ENCODE measurements at places on chromosomes 6 and 20.

GRCh38 chr6:117783279-117783678 is 108.0 kb downstream of the NUS1 start:
- no peaks in the 10 kb centered on the region for H3K27me3 ChIP-seq
- no peaks in the 10 kb centered on the region for H3K36me3 ChIP-seq
- no peak overlapping the region for H3K4me3 ChIP-seq
- no peaks in the 10 kb centered on the region for H3K4me1 ChIP-seq

DNA sequence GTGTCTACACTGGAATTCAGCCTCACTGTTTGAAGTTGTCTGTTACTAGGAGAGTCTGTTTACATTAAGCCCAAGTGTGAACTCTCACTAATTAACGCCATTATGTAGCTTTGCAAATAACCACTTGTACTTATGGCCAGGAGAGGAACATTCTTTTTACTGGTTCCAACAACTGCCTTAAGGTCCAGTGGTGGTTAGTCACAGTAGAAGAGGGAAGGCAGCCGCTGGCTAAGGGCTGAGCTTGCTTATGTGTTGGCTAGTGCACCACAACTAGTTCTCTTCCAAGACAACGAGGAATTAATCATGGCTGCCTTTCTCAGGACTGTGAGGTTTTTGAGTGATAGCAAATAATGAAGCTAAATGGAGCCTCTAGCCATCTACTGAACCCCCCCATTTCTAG is 14.9 kb upstream of the SLC22A23 start:
- no peak for DNase-seq
- peaks cover 5% of the 10 kb centered on the region for H3K4me1 ChIP-seq
- no peaks in the 10 kb centered on the region for H3K27me3 ChIP-seq
- no peak overlapping the region for H3K4me3 ChIP-seq

- H3K36me3 ChIP-seq = no peaks in the 10 kb centered on the region
- H3K4me1 ChIP-seq = 0 out of 2 replicates have a peak, but pooled peaks cover 7% of the 10 kb centered on the region
- DNase-seq = no peak
- no peak overlapping the region for H3K4me3 ChIP-seq
- H3K27me3 ChIP-seq = no peaks in the 10 kb centered on the region
Measured at GRCh38 chr6:118808793-118809638, 84.9 kb upstream of the ASF1A start.

DNA sequence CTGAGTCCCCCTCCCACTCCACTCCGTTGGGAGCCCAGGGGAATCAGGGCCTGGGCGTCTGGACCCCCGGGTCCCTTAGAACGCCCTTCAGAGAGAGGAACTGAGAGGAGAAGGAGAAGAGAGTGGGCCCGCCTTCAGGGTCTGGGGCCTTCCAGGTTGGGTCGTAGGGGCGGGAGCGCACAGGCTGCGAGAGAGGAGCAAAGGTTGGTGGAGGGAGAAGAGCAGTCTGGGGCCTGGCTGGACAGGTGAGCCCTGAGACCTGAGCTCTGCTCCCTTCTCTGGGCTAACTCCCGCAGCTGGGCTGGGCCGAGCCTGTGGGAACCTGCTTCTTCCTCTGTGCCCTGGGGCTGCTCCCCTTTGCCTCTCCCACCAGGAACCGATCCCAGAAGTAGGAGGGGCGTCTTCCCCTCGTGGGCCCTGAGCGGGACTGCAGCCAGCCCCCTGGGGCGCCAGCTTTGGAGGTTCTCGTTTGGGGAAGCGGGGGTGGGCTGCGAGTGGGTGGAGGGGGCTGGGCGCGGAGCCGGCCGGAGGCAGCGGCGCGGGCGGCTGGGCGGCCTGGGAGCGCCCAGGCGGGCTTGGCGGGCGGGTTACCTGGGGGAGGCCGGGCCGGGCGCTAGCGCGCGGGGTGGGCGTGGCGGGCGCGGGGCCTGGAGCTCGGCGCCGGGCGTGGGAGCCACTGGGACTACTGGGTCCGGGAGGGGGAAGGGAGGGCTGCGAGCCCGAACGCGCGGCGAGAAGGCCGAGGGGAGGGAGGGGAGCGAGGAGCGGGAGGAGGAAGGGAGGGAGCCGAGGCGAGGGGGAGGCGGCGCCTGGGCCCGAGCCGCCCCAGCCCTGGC is at the start of gene DDR1:
DDR1 (plus strand) TSS at position 835 of the 836 bp plus-strand sequence. CDS start 4,211 bp downstream, outside the sequence.
- DNase-seq = peak; percentile 71
- no peaks in the 10 kb centered on the region for H3K36me3 ChIP-seq
- peak within 1 kb of the TSS; percentile 97 for H3K27ac ChIP-seq
- H3K27me3 ChIP-seq = no peaks in the 10 kb centered on the region

GRCh38 chr20:57570920-57571319 is 10.0 kb downstream of the PCK1 start:
- no peaks in the 10 kb centered on the region for H3K36me3 ChIP-seq
- no peaks in the 10 kb centered on the region for H3K27me3 ChIP-seq
- no peak overlapping the region for H3K27ac ChIP-seq
- peaks cover 6% of the 10 kb centered on the region for H3K4me1 ChIP-seq
- no peak overlapping the region for H3K4me3 ChIP-seq

- H3K27ac ChIP-seq = peak overlapping the region; percentile 14
- H3K4me3 ChIP-seq = peak overlapping the region; percentile 80
- H3K36me3 ChIP-seq = no peaks in the 10 kb centered on the region
- DNase-seq = peak; percentile 70
Measured at GRCh38 chr6:110878751-110879522, 4.4 kb downstream of the AMD1 start.

- H3K27ac ChIP-seq = no peak overlapping the region
- peaks cover 23% of the 10 kb centered on the region for H3K4me1 ChIP-seq
- H3K36me3 ChIP-seq = no peaks in the 10 kb centered on the region
- no peaks in the 10 kb centered on the region for H3K27me3 ChIP-seq
- H3K4me3 ChIP-seq = no peak overlapping the region
Measured at GRCh38 chr20:10427060-10427692, 6.8 kb downstream of the MKKS start.

- 0 out of 2 replicates have a peak, but pooled peaks cover 5% of the 10 kb centered on the region for H3K36me3 ChIP-seq
- no peak overlapping the region for H3K27ac ChIP-seq
- peaks cover under 1% of the 10 kb centered on the region for H3K4me1 ChIP-seq
- DNase-seq = no peak
- no peaks in the 10 kb centered on the region for H3K27me3 ChIP-seq
- H3K4me3 ChIP-seq = no peak overlapping the region
Measured at GRCh38 chr6:146551545-146551944, 7.9 kb downstream of the RAB32 start.

DNA sequence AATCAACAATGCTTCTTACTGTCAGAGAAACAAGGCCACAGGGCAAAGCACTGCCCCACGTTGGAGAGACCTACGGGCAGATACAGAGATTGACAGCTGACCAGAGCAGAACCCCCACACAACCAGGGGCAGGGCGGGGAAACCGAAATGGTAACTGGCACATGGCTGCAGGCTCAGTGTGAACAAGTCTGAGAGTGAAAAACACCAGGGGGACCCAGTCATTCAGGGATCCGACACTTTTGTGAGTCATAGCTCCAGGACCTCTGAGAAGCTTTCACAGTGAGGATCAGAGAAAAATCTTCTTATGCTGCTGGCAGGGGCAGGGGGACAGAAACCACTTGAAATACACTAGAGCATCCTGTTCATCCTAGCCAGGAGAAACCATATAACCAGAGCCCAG is 254.2 kb downstream of the C6orf118 start:
- no peak overlapping the region for H3K4me3 ChIP-seq
- no peaks in the 10 kb centered on the region for H3K4me1 ChIP-seq
- DNase-seq = no peak

DNA sequence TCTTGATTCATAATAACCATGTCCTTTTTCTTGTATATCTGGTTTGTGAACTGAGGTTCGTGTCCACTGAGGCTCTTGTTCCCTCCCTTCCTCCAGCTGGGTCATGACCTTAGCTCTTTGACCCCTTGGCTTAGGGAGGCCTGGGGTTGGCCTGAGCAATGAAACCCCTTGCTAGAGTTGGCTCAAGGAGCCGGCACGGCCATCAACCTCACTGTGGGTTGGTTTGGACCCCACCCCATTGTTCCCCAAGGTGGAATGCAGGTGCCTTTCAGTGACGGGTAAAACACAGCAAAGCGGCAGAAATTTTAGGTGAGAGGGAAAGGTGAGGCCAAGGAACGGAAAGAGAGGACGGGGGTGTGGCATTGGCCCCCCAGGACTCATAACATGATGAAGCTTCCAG is 44.5 kb upstream of the PHACTR3 start:
- DNase-seq = no peak
- H3K36me3 ChIP-seq = no peaks in the 10 kb centered on the region
- H3K4me3 ChIP-seq = no peak overlapping the region
- H3K4me1 ChIP-seq = peaks cover 8% of the 10 kb centered on the region

DNA sequence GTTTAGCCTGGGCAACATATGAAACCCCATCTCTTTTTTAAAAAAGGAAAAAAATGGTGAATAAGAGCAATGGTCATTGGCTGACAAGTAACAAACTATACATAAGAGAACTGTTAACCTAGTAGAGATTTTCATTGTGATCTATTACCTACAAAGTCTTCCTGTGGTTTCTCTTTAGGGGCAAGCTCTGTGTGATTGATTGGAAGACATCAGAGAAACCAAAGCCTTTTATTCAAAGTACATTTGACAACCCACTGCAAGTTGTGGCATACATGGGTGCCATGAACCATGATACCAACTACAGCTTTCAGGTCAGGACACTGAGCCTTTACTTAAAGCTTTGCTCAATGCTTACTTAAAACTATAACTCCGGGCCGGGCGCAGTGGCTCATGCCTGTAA is 19.2 kb downstream of the MGME1 start:
- no peak for DNase-seq
- H3K4me3 ChIP-seq = no peak overlapping the region
- peaks cover 26% of the 10 kb centered on the region for H3K36me3 ChIP-seq
- H3K27ac ChIP-seq = peak overlapping the region; percentile 36
- peaks cover 20% of the 10 kb centered on the region for H3K4me1 ChIP-seq

GRCh38 chr20:25222461-25223178 is 25.3 kb upstream of the PYGB start:
- no peaks in the 10 kb centered on the region for H3K36me3 ChIP-seq
- H3K27ac ChIP-seq = no peak overlapping the region
- no peak overlapping the region for H3K4me3 ChIP-seq
- DNase-seq = no peak
- H3K27me3 ChIP-seq = no peaks in the 10 kb centered on the region
- no peaks in the 10 kb centered on the region for H3K4me1 ChIP-seq

DNA sequence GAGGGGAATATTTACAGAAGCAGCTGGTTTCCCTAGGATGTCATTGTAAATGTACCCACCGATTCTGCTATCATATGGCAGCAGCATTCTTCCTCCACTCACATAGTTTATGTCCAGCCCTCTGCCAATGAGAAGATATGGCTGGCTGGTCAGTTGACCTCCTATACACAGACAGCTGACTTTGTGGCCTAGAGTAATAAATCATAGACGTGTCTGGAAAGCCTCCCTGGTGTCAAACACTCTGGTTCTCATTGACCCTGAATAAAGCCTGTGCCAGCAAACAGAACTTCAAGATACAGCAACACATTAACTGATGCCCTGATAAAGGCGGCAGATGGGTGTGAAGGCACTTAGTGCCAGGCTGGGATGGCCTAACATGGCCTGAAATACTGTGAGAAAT is 52.6 kb downstream of the GPR63 start:
- no peaks in the 10 kb centered on the region for H3K27me3 ChIP-seq
- H3K4me1 ChIP-seq = peaks cover 15% of the 10 kb centered on the region
- no peaks in the 10 kb centered on the region for H3K36me3 ChIP-seq
- H3K27ac ChIP-seq = no peak overlapping the region

- no peak overlapping the region for H3K4me3 ChIP-seq
- no peaks in the 10 kb centered on the region for H3K4me1 ChIP-seq
- H3K27ac ChIP-seq = no peak overlapping the region
- no peaks in the 10 kb centered on the region for H3K36me3 ChIP-seq
- peak; percentile 29 for DNase-seq
- no peaks in the 10 kb centered on the region for H3K27me3 ChIP-seq
Measured at GRCh38 chr6:51494342-51494741, 593.1 kb downstream of the PKHD1 start.

- no peak for DNase-seq
- H3K27ac ChIP-seq = no peak overlapping the region
- H3K4me1 ChIP-seq = peaks cover 22% of the 10 kb centered on the region
- no peak overlapping the region for H3K4me3 ChIP-seq
- H3K27me3 ChIP-seq = no peaks in the 10 kb centered on the region
- no peaks in the 10 kb centered on the region for H3K36me3 ChIP-seq
Measured at GRCh38 chr6:158270389-158271127, 41.7 kb upstream of the TULP4 start.

DNA sequence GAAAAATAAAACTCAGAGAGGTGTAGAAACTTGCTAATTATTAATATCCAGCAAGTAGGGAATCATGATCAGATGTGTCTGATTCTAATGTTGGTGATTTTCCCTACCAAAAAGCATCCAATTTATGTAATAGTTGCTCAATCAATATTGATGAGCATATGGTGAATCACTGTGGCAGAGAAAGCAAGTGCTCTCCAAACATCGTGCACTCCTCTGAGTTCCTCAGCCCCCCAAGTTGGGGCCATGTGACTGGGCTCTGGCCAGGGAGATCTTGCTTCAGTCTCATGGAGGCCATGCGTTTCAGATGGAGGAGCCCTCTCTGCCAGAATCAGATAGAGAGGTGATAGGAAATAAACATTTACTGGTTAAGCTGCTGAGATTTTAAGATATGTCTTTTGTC is 133.2 kb upstream of the LY86 start:
- H3K36me3 ChIP-seq = no peaks in the 10 kb centered on the region
- H3K27ac ChIP-seq = no peak overlapping the region
- DNase-seq = no peak
- H3K4me3 ChIP-seq = no peak overlapping the region

DNA sequence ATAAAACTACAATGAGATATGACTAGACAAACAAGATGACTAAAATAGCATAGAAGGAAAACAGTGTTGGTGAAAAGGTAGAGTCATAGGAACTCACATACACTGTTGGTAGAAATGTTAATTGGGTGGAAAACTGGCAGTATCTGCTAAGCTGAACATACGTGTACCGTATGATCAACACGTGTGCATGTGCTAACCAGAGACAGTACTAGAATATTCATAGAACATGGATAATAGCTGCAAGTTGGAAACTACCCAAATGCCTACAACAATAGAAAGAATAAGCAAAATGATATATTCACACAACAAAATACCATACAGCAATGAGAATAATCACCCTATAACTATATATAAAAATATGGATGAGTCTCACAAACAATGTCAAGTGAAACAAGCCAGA is 184.0 kb downstream of the IBTK start:
- H3K4me3 ChIP-seq = no peak overlapping the region
- DNase-seq = no peak
- no peaks in the 10 kb centered on the region for H3K36me3 ChIP-seq
- no peak overlapping the region for H3K27ac ChIP-seq

DNA sequence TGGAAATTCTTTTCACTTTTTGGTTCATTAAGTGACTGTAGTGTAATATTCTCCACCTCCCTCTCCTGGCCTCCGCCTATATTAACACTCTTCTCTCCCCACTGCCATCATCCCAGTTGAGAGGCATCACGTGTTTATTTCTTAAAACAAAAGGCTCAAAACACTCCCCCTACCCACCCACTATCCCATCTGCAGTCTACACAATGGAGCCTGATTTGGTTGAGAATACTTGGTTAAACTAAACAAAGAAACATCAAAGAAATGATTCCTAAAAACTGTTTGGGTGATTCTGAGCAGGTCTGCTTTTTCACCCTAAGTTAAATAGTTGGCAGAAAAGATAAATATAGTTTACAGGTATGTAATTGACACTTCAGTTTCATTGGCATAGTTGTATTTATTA is 5.9 kb downstream of the TFAP2B start:
- peak; percentile 76 for DNase-seq
- H3K27me3 ChIP-seq = peaks cover 100% of the 10 kb centered on the region
